ENCODE measurements at places on chromosomes 12 and 14.

- no peak for DNase-seq
Measured at GRCh38 chr14:75430116-75430515, 2.3 kb downstream of the JDP2 start.

DNA sequence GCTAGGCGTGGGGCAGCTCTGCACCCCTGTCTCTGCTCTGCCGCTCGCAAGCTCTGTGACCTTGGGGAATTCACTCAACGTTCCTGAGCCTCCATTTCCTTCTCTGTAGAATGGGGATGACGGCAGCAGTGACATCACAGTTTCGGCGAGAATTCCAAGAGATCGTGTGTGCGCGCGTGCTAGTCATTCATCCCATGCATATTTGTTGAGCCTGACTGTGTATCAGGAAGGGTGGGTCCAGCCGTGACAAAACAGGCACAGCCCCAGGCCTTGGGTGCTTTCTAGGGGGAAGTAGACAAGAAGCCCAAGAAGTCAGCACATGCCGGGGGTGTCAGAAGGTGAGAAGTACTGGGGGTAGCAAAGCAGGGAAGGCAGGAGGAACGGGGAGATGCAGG lies 145.6 kb upstream of the NCOR2 start:
- no peak for DNase-seq

DNA sequence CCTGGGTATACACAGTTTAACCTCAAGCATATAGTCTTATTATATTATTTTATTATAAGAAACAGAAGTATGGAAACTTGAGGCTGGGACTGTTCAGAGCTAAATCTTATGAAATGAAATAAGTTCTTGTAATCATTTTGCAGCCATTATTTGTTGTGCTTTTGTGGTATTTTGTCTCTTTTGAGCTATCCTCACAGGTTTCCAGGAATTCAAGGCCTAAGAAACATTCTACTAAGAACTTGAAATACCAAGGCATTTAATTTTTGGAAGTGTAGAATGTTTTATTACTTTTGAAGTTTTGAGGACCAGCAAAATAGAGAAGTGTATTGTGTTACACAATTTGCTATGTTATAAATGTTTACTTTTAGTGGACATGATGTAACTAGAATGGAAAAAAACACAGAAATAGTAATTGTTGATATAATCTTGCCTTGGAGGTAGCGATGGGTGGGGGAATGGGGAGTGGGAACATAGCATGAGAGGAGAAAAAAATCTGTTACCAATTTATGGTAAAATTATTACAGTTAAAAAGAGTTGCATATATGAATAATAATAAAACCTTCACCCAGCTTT lies 81.7 kb downstream of the CRADD start:
- DNase-seq: no peak

- peak; percentile 75 for DNase-seq
Measured at GRCh38 chr14:58298477-58299400, at the start of gene ARID4A. ARID4A (plus strand) TSS chr14:58298555; CDS start chr14:58299855, 1,300 bp downstream.

DNA sequence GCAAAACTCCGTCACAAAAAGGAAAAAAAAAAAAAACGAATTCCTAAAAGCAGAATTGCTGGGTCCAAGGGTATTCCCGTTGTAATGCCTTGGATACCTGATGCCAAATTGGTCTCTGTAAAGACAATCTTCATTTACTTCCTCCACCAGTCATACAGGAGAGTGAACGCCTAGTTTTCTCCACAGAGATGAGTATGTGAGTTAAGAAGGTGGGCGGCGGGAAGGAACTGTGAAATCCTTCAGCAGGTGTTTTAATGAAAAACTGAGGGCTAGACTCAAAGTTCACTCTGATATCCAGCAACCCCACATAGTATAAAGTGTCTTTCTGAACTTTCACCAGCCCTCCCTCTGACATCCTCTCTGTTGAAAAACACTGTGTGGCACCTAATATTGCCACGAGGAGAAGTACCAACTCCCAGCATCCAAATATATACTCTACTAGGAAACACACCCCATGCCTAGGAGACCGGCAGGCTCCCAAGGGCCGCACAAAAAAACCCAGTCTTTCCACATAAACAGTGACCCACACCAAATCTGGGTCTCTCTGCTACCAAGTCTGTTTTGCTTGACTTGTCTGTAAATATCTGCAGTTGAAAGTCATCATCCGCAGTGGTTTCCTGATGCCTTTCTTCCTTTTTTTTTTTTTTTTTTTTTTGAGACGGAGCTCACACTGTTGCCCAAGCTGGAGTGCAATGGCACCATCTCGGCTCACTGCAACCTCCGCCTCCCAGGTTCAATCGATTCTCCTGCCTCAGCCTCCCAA lies 30.3 kb upstream of the FOXN3 start:
- DNase-seq: no peak

Measured in activated T-helper 1 cell treated with Interleukin-2 at 50 U/mL for 16 hours (primary cell).